ENCODE measurements at places on chromosomes 1 and 21.

GRCh38 chr1:10634428-10635084 lies 159.8 kb downstream of the PEX14 start:
- DNase-seq, result no peak

- no peak for DNase-seq
These were observed 44.5 kb downstream of the TRIM33 start for GRCh38 chr1:114466334-114467014.

GRCh38 chr1:175209493-175209921 lies 16.9 kb upstream of the KIAA0040 start:
- DNase-seq, result peak; percentile 32

DNA sequence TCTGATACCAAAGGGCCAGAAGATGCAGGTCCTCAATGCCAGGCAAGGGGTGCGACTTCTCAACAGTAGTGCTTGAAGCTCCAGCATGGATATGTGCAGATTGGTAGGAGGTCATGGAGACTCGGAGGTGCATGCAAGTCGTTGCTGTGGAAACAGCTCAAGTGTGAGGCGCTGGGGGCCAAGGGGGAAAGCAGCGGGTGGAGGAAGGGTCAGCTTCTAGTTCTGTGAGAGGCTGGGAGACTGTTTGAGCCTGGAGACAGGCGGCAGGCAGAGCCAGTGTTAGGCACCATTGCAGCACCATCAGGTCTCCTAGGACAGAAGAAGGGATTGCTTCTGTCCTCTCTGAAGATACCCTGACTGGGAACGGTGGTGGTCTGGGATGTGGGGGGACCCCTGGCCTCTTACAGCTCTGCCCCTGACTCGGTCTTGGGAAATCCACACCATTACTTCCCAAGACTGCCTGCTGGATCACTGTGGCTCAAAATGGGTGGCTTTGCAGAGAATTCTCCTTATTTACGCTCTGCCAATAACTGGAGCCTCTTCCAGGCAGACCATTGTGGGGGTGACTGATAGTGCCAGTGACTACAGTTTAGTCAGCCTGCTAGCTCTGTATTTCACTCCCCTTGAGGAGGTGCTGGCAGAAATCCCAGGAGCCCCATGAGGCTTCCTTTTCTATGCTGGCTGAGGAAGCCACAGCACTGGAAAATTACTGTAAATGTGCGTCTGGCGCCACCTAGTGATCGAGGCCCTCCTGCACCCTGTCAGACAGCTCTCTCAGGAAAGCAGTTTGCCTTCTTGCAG lies 46.3 kb upstream of the VANGL1 start:
- DNase-seq, result peak; percentile 50

Measured in CD4-positive, alpha-beta T cell treated with Interleukin-1 beta for 1 hour (primary cell).